ENCODE measurements at places on chromosomes 1 and 21.

DNA sequence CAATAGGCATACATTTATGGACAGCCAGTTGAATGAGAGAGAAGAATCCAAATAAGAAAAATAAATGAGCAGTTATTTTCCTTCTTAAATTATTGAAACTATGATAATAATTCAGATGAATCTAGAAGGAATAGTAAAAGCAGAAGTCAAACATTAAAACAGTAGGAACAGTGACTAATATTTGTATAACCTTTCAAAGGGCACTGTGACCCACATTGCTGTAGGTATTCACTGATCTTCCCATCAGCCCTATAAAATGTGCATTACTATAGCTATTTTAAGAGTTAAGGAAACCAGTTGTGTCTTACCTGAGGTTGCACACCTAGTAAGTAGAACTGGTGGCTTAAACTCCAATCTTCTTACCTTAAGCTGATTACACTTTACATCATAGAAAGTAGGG lies 102.8 kb upstream of the ARTN start:
- no peak for DNase-seq

- DNase-seq, result no peak
Observed at GRCh38 chr21:16770266-16770665, 742.6 kb upstream of the CXADR start.

DNA sequence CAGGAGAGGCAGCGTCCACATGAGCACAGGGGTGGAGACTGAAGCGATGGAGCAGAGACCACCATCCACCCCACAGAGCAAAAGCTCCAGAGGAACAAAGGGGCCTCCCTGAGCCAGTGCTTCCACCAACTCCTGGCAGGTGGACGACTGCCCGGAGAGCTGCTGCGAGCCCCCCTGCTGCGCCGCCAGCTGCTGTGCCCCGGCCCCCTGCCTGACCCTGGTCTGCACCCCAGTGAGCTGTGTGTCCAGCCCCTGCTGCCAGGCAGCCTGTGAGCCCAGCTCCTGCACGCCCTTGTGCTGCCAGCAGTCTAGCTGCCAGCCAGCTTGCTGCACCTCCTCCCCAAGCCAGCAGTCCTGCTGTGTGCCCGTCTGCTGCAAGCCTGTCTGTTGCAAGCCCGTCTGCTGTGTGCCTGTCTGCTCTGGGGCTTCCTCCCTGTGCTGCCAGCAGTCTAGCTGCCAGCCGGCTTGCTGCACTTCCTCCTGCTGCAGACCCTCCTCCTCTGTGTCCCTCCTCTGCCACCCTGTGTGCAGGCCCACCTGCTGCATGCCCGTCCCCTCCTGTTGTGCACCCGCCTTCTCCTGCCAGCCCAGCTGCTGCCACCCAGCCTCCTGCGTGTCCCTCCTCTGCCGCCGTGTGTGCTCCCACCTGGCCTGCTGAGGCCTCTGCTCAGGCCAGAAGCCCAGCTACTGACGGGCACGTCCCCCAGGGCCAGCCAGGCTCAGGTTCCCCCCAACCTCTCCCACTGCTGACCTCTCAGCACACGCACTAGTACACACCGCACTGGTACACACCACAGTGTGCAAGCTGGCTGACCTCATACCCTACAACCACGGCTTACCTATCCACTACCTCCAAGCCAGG lies 5.4 kb downstream of the KRTAP10-12 start:
- DNase-seq, result no peak

DNA sequence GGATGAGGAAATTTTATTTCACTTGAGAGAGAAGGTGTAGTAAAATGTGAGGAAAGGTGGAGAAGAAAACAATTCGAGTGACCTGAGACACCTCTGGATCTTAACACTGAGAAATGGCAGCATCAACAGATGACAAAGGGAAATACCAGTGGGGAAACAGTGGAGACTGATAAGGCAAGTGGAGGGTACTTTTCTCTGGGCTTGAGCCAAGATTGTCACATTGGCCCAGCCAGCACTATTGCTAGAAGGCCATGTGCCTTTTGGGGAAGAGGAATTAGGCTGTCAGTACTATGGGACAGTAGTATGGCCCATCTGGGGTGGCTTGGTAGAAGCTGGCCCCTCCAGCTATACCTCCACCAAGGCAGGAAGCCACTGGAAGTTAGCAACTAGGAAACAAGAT lies 8.4 kb downstream of the SYPL2 start:
- no peak for DNase-seq

DNA sequence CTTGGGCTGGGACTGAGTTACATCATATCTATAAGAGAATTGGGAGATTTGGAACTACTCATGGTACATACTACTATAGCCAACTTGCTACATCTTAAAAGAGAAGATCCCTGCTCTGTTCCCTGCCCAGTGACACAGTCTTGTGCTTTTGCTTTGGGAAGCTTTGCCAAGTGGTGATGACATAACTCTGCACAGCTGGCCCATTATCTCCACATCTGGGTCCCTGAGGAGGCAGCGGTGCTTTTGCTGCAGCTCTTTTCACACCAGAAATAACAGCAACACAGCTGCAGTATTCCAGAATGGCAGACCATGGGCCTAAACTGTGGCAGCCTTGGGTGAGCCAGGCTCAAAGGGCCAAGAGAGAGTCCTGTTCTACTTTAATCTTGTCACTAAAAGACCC lies 296.0 kb downstream of the HHAT start:
- peak; percentile 74 for DNase-seq

Measured in putamen (tissue), 1 donor.